ENCODE measurements at places on chromosomes 5 and 9.

GRCh38 chr5:40037713-40038112, 612.9 kb upstream of the DAB2 start:
- DNase-seq = no peak

DNA sequence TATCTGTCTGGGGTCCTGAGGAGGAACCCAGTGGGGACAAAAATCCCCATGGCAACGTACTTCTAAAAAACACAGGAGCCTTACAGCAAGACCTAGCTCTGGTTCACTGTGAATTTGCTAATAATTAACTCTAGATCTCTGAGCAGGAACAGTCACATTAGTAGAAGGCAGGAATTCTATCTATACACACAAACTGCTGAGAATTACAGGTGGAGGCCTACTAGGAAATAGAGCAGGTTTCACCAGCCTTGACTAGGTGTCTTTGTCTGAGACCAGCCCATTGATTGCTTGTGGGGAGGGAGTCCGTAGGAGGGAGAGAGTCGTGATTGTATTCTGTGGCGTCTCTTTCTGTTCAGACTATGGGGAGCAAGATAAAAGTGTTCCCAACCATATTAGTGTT, 44.8 kb downstream of the PRLR start:
- no peak for DNase-seq

GRCh38 chr5:177335701-177336065, 15.8 kb downstream of the LMAN2 start:
- no peak for DNase-seq

DNA sequence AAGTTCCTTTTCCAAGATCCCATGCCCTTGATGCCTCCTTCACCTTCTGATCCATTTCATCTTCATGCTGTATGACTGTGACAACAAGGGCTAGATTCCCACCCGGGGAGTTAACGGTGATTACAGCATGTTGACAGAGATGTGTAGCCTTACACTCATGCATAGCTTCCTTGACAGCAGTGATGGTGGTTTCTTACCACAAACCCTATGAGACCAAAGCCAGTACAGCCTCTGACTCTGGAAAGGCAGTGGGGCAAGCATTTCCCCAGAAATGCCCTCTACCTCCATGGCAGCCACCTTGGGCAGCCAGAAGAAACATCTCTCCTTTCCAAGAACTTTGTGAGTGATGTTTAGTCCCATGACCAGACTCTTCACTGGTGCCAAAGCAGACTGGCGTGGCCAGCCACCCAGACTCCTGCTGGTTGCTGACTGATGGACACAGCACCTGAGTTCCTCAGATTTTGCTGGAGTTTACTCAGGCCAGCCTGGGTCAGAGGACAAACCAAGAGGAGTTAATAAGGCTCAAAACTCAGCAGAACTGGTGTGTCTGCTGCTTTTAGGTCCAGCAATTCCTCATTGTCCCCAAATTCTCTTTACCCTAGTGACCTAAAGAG, 199.7 kb upstream of the SLC27A6 start:
- no peak for DNase-seq

- no peak for DNase-seq
Measured at GRCh38 chr9:119095072-119095471, 274.2 kb downstream of the BRINP1 start.

DNA sequence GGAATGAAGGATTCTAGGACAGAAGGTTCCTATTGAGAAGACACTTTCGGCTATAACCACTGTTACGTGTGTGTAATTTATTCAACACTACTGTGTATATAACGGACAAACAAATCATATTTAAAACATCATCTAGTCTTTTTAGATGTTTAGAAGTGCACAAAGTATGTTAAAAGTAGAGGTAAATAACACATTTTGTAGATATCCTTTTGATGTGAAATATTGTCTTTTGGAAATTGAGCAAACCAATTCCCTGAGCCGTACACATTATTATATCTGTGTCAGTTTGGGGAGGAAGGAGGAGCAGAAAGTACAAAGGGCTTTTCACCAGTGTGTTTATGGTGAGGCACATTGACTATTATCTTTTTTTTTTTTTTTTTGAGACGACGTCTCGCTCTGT, 39.1 kb upstream of the ANKRD18A start:
- DNase-seq = no peak

GRCh38 chr9:12091865-12092527, 601.2 kb upstream of the TYRP1 start:
- no peak for DNase-seq

DNA sequence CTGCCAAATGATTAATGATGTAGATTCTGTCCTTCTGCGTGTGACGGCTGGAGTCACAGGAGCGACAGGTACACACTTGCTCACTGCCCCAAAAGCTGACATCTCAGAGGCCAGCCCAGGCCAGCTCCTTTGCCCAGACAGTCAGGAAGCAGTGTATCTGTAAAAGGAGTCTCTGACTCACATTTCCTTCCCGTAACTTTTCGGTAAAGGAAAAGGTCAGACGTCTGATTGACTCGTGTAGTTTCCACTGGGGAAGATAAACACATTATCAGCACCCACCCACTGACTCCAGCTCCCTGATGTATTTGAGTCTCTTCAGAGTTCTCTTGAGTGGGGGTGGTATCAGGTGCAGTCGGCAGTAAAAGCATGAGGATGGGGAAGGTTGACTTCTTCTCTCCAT, 64.4 kb upstream of the WWC1 start:
- DNase-seq = no peak

DNA sequence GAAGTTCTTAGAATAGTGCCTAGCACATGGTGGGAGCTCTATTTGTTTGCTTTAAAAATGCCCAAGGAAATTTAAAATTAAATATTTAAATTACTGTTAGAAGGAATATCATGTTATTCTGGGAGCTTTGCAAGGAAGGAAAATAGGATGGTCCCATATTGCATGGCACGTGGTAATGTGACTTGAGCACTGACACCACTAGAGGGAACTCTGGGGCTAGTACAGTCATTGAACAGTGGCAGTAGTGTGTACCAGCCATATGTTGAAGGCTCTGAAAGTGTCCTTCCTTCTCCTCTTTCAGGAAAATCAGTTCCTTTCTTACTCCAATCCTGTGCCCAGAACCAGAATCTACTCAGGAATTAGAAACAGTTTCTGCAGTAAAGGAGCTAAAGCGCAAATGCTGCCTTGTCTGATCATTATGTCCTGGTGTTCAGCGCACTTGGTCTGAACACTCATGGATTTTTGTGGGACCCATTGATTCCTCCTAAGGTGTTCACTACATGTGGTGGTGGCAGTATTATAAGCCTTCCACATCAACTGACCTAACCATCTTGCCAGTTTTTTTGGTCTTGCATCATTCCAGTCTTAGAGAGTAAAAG, 54.1 kb downstream of the GDA start:
- peak; percentile 49 for DNase-seq

DNA sequence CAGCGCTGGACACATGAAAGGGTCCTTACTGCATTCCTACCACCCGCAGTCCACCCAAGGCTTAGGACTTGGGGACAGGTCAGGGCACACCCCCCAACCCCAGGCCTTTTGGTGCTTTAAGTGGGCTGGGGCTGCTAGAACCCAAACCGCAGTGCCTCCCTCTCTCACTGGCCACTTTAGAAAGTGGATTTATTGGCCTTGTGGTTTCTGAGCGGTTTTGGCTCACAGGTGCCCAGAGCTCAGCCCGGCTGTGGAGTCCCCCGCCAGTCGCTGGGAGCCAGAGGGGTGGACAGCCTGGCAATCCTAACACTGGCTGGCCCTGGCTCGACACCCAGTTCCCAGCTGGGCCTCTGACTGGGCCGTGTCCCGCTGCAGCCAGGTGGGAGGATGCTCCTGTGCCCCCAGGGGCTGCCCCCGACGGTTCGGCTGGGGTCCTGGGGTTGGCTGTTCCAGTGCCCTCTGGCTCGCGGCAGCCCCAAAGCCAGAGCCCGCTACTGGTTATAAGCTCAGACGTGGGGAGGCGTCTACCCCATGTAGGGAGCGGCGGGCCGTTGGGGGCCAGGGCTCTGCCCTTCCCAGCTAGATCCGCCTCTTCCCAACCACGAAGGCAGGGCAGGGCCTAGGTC, 65.2 kb upstream of the RNU6ATAC start:
- no peak for DNase-seq

- DNase-seq = no peak
Measured at GRCh38 chr5:88377705-88378656, 109.3 kb upstream of the TMEM161B start.

DNA sequence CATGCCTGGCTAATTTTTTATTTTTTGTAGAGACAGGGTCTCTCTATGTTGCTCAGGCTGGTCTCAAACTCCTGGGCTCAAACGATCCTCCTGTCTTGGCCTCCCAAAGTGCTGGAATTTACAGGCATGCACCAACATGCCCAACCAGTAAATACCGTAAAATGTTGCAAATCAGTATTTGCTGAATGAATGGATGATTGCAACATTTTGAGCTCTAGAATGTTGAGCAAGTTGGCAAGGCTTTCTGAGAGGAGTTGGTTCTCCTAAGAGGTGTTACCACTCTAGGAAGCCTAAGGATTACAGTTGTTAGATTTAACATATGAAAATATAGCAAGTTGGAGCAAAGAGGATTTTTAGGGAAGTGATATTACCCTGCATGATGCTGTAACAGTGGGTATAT, 15.6 kb upstream of the DMXL1 start:
- no peak for DNase-seq

- no peak for DNase-seq
Measured at GRCh38 chr5:150460781-150461180, 11.2 kb upstream of the RPS14 start.

- no peak for DNase-seq
Measured at GRCh38 chr5:151730381-151730780, 28.1 kb downstream of the ATOX1 start.

- DNase-seq = no peak
Measured at GRCh38 chr5:52963636-52964035, 25.5 kb upstream of the ITGA2 start.

DNA sequence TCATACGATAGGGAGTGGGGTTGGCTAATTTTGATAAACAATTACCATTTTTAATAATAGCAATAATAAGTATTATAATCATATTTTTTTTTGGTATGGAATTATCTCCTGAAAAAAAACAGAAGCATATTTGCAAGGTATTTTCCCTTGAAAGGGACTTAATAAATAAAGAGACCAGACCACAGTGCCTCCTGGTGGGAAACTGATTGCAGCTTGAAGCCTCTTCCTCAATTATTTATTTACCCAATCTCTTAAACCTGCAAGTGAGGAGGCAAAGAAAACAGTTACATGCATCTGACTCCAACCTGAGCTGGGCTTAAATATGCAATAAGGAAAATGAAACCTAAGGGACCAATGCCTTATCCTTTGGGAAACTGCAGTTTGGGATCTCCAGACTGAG, 388.1 kb upstream of the ACO1 start:
- no peak for DNase-seq

DNA sequence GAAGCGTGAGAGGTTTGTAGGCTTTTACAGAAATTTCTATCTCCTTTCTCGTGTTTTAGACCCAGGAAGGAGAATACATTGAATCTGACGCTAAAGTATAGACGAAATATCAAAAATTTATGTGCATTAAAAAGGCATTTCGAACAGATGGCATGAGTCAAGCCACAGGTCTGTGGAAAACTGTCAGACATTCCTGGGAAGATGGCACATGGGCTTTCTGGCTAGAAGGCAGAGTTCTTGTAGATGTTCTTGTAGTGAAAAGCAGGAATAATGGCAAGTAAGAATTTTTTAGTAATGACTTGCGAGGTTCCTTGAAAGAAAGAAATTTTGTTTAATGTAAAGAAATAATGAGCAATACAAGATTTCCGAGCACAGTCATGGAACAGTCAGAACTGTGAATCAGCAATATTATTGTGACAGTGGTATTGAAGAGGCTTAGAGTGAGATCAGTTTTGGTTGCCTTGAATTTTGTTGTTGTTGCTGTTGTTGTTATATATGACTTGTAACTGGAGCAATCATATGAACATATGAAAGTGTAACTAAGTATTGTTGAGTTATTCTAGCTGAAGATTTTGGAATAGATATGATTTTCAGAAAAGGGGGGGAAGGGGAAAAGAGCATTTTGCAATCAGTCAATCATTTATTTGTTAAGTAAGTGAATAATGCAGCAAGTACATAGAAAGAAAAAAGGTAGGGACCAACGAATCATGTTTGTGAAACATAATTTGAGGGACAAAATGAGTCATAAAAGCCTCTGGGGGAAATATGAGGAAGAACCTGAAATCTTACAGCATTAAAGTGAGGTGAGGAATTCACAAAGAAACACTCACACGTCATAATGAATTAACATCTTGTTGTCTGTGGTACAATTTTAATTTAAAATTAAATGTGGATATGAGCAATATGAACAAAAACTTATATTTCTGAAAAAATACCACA, 339.0 kb upstream of the CTNND2 start:
- DNase-seq = no peak

- DNase-seq = no peak
Measured at GRCh38 chr9:81305561-81306182, 383.7 kb downstream of the TLE1 start.

- no peak for DNase-seq
Measured at GRCh38 chr9:447230-448025, 232.8 kb downstream of the DOCK8 start.

GRCh38 chr9:124217836-124218437, 39.8 kb upstream of the NEK6 start:
- DNase-seq = no peak

DNA sequence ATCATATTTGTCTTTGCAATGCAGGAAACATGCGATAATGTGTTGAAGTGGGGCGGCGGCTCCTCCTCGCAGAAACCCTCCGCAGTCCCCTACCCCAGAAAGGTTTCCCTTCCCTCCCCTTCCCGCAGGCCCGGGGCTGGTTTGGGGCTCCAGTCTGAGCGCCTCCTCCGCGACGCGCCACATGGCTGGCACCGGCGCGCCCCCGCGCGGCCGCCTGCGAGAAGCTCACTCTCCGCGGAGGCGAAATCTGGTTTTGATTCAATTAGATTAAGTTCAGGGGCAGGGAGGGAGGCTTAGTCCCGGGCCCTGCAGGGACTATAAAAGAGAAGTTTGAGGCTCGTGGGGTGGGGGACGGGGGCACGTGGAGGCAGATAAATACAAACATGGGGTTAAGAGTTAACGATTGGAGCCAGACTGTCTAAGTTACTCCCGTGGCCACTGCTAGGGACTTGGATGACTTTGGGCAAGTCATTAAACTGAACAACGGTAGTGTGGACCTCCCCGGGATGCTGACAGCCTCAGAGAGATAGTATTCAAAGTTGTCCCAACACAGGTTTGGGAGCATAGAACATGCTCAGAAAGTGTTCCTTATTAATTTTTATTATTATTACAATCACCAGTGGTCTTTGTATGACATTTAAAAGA, 69.4 kb downstream of the MSX2 start:
- peak; percentile 42 for DNase-seq

DNA sequence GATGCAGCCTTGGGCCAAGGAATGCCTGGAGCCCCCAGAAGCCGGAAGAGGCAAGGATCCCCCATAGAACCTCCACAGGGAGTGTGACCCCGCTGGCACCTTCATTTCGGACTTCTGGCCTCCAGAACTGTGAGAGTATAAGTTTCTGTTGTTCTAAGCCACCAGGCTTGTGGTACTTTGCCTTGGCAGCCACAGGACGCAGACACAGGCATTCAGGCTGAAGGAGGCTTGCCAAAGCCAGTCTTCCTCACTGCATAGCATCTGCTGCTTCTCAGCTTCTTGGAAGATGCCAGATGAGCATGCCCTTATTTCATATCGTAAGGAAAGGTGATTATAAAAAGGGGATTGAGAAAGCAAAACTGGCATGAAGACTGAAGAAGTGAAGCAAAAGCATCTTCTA, 61.1 kb upstream of the TAS2R1 start:
- no peak for DNase-seq

- no peak for DNase-seq
Measured at GRCh38 chr5:80387063-80387768, 20.6 kb upstream of the ZFYVE16 start.

- no peak for DNase-seq
Measured at GRCh38 chr5:136057401-136058038, 28.7 kb downstream of the TGFBI start.

All from WERI-Rb-1 (cell line).